ENCODE measurements at places on chromosomes 11 and 22. TPM values are rescaled to one million over a fixed set of nuclear protein-coding genes. Genes with fewer than 3 reads are reported as not detected.

DNA sequence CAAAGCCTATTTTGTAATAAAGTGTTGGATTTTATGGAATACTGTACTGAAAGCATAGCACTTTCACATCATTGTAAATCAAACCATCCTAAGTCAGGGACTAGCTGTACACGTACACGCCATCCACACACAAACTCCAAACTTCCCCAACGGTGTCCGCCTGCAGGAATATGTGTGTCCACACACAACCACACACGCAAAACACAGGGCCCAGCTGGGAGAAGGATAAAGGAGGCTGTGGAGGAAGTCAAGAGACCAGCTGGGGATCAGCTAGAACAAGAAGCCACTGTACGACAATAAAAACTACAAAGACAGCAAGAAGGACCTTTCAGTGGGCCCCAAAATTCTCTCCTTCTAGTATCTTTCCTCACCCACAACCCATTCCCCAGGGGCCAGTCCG, 1.6 kb downstream of the TRIM29 start:
- DNase-seq = no peak

DNA sequence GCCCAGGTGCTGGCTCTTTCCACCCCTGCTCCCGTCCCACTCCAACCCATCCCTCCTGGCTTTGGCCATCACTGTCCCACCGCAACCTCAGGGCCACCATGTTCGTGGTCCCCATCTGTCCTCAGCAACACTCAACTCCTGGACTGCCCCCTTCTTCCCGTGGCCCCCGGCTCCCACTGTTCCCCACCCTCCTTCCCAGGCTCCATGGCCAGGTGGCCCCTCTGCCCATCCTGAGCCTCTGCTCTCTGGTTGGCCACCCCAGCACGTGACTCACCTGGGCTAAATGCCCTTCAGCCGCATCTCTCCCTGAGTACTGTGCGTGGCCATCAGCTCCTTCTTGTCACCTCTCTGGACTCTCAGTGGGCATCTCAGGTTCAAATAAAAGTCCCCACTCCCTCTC, 41.6 kb upstream of the PHF21B start:
- no peak for DNase-seq

GRCh38 chr11:69308936-69309615, 15.1 kb downstream of the MYEOV start:
- no peak for DNase-seq

- peak; percentile 34 for DNase-seq
Measured at GRCh38 chr11:100182350-100182749, 504.7 kb upstream of the ARHGAP42 start.

DNA sequence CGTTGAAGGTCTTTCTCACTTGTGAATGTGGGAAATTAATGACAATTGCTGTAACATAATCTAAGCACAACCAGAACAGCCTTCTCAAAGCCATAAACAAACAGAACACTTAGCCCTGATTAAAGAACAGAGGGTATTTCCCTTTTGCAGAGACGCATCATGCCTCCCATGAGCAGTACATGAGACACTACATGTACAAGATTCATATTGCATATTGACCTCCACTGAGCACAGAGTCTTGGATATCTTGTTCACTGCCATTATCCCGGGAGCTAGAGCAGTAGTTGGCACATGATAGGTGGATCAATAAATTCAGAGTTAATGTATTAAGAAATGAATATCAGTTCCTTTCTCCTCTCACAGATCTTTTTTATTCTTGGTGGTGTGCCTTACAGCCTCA, 1194.3 kb upstream of the TENM4 start:
- DNase-seq = no peak

GRCh38 chr22:24507716-24508115, 12.6 kb downstream of the UPB1 start:
- DNase-seq = no peak

DNA sequence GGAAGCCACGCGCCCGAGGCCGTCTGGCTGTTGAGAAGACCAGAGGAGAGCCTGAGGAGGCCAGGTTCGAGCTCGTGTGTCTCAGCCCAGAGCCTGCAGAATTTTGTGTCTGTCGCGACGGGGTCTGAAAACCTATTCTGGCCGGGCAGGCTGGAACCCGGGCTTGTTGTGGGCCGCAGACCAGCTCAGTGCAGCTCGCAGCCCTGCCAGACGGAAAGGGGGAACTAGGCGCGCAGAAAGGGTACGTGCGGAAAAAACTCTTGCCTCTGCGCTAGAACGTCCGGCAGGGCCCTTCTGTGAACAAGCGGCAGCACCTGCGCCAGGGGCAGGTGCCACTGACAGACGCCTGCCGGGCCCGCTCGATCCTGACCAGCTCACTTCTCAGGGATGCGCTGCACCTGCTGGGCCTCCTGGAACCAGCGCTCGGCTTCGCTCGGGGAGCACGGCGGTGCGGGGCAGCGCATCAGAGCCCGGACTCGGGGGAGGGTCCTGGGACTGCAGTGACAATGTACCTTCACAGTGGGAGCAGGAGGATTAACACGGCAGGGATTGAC, 409.3 kb downstream of the BRD1 start:
- DNase-seq = no peak

The F2 gene
- not detected for total RNA-seq

The KCNQ1 gene
- not detected for total RNA-seq
